ENCODE measurements at places on chromosomes 7 and 10.

- DNase-seq, result no peak
These were observed 396.8 kb upstream of the LRGUK start for GRCh38 chr7:133730360-133730759.

GRCh38 chr10:34710391-34710751, 104.7 kb downstream of the PARD3 start:
- no peak for DNase-seq

- no peak for DNase-seq
These were observed 57.4 kb downstream of the CDK6 start for GRCh38 chr7:92778972-92779371.

DNA sequence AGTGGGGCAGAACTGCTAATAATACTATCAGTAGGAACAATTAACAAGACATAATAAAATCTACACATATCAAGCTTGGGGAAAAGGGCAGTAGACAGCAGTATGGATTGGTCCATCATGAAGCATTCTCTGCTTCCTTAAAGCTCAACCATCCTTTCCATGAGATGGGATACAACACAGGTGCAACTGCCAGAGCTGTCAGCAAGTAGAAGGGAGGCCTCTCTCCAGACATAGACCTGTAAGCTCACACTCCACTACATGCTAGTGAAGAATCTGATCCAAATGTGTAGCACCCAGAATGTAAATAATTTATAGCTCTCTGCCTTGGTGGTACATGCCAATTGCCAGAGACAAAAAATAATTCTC, 41.5 kb upstream of the ANAPC16 start:
- no peak for DNase-seq

- DNase-seq, result no peak
These were observed 193.4 kb upstream of the MBL2 start for GRCh38 chr10:52965938-52966401.

- DNase-seq, result no peak
These were observed 132.4 kb downstream of the KIAA1217 start for GRCh38 chr10:24341371-24341770.

DNA sequence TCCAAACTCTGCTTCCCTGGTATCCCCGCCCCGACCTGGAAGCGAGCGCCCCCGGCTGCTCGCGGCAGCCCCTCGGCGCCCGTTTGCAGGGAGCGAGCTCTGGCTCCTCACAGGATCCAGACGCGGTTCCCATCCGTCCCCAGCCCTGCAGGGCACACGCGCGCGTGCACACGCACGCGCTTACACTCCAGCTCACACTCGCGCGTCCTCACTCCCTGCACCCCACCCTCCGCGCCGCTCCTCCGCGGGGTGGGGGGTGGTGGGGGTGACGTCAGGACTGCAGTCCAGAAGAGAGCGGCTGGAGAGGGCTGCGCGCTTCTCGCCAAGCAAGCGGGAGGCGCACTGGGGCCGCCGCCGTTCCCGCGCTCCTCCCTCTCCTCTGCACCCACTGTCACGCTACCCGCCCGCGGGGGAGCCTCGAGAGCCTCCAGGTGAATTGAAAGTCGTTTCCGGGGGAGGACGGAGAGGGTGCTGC, 255.6 kb downstream of the OTUD1 start:
- DNase-seq, result no peak

DNA sequence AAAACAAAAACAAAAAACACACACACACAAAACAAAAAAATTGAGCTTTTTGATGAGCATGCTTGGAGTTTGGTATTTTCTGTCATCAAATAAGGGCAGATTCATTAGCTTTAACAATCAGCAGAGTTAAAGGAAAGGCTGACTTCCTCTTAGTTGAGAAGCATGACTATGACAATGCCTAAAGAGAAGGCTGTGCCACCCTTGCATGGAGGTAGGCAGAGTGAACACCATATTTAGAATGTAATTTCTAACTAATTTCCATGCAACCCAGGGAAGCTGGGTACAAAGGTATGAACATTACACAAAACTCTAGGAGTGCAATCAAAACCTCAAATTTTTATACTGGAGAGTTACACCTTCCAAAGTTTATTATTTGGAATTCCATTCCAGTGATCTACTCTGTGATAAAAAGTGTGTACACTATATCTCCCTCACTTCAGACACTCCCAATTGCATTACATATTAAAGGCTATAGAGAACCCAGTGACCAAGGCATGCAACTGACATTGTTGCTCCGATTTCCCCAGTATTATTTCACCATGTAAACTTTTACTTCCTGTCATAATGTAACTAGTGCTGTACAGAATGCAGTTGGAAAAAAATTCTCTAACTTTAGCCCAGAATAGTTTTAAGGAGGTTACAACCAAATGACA, 9.4 kb upstream of the CYCS start:
- DNase-seq, result no peak
